ENCODE measurements at places on chromosomes 11 and 22.
A peak's percentile ranks its signal among the peaks of the same experiment; 100 is the strongest.

GRCh38 chr11:113572136-113572735, 97.0 kb upstream of the DRD2 start:
- no peak for DNase-seq

GRCh38 chr22:40441761-40442390, 71.5 kb downstream of the SGSM3 start:
- no peak for DNase-seq

DNA sequence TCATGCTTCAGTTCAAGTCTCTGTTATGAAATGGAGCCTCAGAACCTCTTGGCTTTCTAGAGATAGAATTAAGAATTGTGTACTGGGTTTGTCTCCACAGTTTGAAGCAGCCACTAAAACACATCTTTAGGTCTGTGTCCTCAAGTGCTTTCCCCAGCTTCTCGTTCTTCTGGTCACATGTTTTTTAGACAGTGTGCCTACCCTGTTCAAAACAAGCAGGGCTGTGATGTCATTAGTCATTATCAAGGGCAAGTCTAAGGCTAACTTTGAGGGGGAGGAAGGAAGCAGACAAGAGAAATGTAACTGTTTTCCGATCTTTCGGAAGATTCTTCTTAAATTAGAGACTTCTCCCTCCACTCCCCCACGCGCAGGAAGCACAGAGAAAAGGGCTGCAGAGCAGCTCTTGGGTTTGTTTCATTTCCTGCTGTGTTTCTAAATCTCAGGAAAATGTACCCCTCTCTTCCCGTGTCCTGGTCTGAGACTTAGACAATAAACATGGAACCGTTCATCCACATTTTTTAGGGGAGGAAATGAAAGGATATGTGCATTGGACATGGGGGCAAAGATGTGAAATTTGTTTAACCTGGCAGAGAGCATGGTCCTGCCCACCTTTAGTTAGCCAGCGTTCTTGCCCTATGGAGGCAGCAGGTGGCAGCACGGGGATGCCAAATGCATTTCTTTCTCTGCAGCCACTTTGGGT, 3.1 kb downstream of the AKIP1 start:
- DNase-seq = no peak

GRCh38 chr11:118417801-118418200, 16.4 kb downstream of the ATP5MG start:
- DNase-seq = no peak

DNA sequence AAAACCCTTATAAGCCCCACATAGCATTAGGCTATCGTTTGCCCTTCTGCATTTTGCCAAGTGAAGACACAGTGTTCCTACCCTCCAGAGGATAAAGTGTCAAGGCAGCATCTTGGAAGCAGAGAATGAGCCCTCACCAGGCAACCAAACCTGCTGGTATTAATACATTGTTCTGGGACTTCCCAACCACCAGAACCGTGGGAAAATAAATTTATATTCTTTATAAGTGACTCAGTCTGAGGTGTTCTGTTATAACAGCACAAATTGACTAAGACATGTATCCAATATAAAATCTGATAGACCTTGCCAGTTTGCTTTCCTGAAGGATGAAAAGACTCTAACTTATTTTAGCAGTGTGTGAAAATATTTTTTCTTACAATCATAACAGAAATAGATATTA, 792.5 kb upstream of the LRRC4C start:
- DNase-seq = no peak

DNA sequence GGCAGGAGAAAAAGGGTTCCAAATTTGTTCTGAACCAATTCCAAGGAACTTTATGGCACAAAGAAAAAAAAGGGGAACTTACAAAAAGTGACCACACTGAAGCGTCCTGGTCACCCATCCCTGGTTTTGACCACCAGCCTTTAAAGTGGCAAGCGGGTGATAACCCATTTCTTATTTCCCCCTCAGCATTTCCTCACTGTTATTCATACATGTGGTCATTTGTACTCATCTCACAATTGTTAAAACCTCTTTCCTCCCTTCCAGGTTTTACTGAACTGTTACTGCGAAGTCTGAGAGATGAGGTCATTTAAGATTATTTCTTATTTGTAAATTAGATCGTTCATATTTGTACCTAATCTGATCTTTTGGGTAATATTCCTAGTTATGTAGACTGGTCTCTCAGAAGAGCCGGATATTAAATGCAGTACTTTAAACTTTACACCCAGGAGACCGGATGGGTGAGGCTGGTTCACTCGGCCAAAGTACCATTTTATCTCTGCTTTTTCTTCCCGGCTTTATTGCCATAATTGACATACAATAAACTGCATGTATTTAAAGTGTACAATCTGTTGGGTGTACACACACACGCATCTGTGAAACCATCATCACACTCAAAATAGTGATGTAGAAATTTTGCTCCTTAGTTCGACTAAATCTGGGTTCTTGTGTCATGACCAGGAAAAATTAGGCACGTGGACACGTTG, 47.0 kb downstream of the CDPF1 start:
- DNase-seq = no peak

DNA sequence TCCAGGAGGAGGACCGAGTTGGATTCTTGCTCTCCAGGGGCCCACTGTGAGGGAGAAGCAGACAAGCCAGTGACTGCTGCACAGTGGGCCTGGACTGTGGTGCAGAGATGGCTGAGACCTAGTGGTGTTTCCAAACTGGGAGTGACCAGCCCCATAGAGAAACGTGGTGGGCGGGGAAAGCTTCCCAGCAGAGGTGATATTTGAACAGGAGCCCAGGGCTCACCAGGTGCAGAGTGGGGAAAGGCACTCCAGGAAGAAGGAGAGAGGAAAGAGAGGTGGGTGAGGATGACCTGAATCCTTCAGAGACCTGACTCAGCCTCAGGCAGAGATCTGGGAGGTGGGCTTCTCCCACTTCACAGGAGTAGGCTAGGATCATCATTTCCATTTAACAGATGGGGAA, 52.1 kb upstream of the RASD2 start:
- DNase-seq = no peak

DNA sequence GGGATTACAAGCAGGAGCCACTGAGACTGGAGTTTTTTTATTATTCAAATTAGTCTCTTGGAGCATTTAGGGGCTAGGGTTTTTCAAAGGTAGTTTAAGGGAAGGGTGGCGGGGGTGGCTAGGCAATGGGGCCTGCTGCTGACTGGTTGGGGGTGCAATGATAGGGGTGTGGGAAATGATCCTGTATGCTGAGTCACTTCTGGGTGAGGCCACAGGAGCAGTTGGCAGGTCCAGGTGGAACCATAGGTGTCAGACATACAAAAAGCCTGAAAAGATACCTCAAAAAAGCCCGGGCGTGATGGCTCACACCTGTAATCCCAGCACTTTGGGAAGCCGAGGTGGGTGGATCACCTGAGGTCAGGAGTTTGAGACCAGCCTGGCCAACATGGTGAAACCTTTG, 13.7 kb downstream of the MTFP1 start:
- no peak for DNase-seq

DNA sequence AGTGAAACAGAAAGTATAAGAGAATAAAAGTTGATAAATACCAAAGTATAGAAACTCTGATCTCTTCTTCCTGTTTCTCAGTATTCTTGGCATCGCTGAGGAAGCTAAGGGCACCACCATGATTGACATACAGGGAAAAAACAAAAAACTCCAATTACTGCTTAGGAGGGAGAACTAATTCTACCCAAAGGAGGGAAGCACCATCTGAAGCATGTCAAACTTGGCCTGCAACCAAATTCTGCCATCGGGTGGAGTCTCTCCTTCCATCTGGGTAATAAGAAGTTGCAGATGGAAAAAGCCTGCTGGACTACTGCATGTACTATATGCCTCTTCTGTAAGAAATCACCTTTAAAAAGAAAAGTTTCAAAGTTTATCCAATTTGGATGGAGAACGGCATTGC, 30.5 kb upstream of the PPP2R1B start:
- no peak for DNase-seq

GRCh38 chr11:133011604-133012003, 520.7 kb downstream of the OPCML start:
- DNase-seq = no peak

GRCh38 chr11:84887055-84887629, 740.0 kb downstream of the DLG2 start:
- no peak for DNase-seq

DNA sequence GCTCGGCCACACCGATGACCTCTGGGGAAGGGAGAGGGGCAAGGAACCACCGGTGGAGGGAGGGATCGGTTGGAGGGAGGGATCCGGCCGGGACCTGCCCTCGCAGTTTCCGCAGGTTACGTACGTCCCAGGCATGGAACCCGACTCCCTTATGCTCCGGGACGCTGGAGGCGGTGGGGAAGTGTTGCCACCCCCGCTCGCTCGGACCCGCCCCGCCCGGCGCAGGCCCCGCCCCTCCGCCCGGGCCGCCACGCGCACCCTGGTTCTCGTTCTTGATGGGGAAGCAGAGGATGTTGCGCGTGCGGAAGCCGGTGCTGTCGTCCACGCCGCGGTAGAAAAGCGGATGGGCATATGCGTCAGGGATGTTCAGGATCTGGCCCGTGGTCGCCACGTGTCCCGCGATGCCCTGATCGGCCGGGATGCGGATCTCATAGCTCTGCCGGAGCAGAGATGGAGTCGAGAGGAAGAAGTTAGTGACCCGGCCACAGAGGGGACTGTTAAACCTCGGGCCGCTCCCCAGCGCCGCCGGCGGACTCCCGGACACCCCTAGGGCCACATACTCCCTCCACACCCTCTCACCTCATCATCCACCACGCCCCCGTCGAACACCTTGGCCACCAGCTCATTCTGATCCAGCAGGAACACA, 89.8 kb downstream of the PDE2A start:
- DNase-seq = peak; percentile 39

DNA sequence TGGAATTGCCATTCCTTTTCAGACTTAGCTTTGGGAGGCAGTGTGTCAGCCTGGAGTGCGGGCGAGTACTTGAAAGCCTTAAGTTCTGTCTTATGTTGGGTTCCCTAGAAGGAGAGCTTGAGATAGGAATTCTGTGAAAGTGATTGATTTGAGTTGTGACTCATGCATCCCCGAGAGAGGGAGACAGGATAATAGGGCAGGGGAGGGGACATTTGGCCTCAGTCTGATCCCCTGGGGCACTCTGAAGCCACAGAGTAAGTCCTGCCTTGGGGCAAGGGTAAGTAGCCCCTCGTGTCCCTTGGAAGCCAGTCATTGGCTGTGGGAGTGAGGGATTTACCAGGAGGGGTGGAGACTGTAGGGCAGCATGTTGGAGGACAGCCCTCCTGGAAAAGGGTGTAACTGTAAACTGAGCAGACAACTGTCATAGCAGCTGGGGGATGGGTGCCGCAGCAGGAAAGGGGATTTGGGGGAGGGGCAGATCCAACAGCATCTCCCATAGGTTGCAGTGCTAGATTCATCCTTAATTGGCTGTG, 44.0 kb downstream of the KIAA1671 start:
- DNase-seq = no peak

DNA sequence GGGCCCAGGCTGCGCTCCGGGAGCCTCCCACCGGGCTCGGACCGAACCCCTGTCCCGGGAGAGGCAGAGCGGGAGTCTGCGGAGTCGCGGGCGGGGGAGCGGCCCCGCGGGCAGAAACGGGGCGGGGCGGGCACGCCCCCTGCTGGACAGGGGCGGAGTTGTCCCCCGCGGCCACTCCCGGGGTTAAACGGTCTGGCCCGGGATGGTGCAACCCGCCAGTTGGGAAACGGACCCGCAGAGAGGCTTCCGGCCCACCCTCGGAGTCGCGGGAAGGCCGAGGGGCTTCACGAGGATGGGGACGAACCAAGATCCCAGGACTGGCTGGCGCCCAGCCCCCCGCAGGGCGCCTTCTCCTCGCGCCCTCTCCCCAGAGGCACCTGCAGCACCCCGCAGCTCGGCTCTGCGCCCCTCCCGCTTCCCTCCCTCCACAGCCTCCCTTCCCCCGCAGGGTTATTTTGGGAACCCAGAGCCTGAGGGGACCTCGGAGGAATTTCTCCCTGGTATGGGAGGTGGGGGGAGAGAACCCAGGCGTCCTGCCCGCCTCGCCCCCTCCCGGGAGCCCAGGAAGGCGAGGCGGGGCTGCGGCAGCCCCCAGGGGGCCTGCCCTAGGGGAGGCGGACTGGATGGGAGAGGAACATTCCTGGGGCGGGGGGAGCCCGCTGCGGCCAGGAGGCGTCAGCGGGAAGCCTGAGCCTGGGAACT, 902 bp downstream of the RASGRP2 start:
- peak; percentile 68 for DNase-seq

DNA sequence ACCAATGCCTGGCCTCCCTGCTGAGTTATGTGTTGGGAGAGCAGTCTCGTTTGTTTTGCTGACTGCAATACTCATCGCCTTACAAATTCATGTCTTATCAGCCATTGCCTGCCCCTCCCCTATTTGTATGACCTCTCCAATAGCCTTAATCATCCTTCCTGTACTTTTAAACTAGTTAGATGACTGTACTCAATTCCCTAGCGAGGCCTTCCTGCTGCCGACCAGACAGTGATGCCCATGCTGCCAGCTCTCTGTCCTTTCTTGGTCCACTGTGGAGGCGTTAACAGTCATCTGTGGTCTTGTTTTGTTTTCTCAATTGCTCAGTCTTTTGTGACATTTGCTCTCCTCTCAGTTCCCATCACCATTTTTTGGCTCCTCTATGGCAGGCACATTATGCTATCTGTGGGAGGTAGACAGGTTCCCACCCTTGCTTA, 20.3 kb upstream of the YPEL1 start:
- DNase-seq = no peak

DNA sequence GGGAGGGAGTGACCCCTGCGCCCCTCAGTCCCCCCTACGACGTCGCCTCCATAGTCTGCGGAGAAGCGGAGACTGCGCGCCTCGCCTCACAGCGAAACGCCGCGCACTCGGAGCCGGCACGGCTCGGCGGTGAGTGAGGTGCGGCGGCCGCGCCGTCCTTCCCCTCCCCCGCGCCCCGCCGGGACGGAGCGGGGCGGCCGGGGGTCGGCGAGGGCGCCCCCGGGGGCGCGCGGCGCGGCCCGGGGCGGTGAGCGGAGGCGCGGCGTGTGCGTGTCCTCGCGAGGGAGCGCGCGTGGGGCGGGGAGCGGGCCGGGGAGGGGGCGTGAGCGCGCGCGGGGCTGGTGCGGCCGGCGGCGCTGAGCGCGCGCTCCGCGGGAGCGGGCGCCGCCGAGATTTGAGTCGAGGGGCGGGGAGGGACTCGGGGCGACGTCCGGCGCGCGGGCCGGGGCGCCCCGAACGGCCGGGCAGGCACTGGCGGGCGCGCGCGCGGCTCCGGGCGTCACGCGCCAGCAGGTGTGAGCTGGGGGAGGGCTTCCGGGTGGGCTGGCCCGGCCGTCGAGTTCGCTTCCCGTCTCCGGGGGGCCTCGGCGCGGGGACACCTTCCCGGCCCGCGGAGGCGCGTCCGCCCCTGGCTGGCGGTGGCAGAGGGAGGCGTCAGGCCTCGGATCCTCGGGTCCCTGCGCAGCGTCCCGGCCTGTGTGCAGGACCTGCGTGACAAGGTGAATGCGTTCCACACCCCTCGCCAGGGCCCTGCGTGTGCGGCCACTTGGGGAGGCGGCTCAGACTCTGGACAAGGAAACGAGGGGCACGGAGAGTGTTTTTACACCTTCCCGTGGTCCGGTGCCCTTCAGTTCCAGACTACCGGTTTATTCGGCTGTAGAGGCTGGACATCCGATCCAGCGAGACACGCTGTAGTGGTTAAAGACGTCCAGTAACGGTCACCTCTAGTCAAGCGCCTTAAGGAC, 50.4 kb downstream of the FAM83F start:
- peak; percentile 70 for DNase-seq

- DNase-seq = no peak
These were observed 264.0 kb downstream of the ETS1 start for GRCh38 chr11:128323381-128323780.

GRCh38 chr11:118252688-118253087, 523 bp upstream of the MPZL3 start:
- no peak for DNase-seq

All from activated T-helper 1 cell treated with anti-CD3 and anti-CD28 coated beads, Interleukin-2, amount 50 U/mL, for 16 hours (primary cell).